ENCODE measurements at places on chromosomes 1 and 21.

DNA sequence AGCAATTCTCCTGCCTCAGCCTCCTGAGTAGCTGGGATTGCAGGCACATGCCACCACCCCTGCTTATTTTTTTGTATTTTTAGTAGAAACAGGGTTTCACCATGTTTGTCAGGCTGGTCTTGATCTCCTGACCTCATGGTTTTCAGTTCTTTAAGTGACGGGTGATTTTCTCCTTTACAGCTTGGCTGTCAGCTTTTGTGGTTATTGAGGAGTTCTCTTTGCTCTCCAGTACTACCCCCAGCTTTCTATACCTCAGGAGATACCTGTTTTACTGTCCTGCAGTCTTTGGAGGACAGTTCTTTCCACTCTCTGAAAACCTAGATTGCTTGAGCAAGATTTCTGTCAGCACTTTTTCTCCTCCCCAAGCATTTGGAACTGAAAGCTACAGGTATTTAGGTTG, 45.9 kb upstream of the EGLN1 start:
- no peak for DNase-seq

DNA sequence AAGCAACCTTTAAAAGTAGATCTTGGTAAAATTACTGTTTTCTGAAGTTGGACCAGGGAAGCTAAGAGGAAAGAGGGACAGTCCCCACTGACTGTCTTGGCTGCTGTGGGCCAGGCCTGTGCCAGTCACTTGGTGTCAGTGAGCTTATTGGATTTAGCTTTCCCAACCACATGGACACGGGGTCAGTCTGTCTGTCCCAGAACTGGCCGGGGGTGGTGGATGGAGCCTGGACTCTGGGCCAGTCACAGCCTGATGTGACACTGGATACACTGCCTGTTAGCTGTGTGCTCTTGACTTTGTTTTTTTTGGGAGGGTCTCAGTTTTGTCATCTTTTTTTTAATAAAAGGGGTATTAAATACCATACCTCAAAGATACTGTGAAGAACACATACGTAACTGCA, 96.7 kb downstream of the GALNT2 start:
- DNase-seq, result no peak

DNA sequence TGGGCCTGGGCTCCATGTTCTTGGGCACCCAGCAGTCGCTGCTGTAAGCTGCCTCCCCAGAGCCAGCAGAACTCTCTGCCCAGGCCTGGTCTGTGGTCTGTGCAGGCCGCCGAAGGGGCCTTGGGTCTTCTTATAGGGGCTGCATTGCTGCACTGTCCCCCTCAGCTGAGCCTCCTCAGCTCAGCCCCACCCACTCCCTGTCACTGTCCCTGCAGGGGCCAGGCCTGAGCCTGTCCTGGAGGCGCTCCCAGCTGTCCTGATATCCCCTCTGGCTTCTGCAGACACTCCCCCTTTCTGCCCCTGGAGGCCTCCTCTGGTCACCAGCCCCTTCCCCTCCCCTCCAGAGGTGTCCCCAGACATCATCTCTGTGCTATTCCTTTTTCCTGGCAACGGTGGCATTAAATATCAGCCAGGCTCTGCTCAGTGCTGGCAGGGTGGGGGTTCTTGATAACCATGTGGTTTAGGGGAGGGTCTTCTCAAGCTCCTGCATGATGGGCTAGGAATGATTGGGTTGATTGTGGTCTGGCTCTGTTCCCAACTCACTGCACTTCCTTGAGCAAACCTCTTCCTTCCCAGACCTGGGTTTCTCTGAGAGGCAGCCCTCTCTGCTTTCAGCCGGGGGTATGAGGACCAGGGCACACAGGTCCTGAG, 3.7 kb upstream of the FOXO6 start:
- no peak for DNase-seq

DNA sequence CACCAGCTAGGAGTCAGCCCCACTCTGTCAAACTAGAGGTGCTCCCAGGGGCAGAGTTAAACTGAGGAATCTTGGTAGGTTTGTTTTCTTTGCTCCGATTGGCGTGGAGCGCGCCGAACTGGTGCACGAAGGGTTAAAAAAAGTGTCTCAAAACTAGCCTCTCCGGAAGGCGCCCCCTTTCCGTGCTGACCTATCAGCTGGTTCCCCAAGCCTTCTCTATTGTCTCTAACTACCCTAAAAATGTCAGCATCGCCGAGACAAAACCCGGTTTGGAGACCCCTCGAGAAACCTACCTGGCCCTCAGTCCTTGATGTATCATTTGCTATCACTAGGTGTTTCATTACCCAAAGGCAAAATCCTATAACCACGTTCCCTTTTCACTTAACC, 2.2 kb downstream of the TGFB2 start:
- no peak for DNase-seq

GRCh38 chr1:14743368-14743767, 144.9 kb downstream of the KAZN start:
- no peak for DNase-seq

DNA sequence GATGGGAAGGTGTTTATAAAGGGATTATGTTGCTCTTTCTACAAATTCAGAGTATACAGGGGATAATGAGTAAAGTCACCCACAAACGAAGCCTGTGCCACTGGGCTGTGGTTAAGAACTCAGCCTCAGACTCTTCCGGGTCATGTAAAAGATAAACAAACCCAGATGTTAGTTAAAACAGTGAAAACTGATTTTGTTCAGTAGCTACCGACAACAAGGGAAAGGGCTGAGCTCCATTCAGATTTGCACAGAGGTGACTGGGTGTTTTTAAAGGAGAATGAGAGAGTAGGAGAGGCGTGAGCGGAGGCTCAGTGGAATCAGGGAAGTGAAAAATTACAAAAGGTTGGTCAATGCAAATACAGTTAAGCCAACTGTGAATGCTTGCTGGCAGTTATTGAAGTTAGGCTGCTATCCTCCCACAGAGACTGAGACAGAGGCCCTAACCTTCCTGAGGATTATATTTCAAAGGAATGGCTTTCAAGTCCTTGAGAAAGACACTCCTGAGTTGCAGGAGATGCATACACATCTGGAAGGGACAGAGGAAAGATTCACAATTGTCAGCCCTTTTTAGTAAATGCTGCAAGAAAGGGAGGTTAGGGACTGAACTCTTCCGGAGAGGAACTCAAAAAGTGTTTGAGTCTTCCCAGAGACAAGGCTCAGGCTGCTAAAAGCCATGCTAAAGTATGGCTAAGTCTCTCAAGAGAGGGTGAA, 29.9 kb upstream of the SAMD13 start:
- no peak for DNase-seq

DNA sequence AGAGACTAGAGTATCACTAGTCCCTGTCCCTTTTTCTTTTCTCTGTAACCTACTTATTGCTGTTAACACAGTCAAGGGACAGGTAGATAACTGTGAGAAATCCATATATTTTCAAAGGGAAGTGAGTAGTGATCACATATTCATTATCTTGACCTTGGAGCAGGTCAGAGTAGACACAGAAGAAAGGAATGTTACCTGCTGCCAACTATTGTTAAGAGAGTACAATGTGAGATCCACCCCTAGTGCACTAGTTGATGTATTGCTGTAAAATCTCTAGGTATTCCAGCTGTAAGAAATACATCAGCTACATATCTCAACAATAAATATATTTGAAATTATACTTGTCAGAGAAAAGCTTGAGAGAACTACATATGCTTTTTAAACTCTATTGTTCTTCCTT, 68.7 kb upstream of the ADGRL2 start:
- DNase-seq, result no peak

- no peak for DNase-seq
Observed at GRCh38 chr1:172276120-172276818, 144.2 kb upstream of the C1orf105 start.

- no peak for DNase-seq
Observed at GRCh38 chr1:212004895-212005608, 30.3 kb downstream of the INTS7 start.

GRCh38 chr1:4971666-4972065, 317.3 kb downstream of the AJAP1 start:
- DNase-seq, result no peak

- DNase-seq, result no peak
Observed at GRCh38 chr1:26064553-26064952, 2.9 kb downstream of the TRIM63 start.

GRCh38 chr21:32233055-32233546, 45.7 kb downstream of the MIS18A start:
- DNase-seq, result no peak

DNA sequence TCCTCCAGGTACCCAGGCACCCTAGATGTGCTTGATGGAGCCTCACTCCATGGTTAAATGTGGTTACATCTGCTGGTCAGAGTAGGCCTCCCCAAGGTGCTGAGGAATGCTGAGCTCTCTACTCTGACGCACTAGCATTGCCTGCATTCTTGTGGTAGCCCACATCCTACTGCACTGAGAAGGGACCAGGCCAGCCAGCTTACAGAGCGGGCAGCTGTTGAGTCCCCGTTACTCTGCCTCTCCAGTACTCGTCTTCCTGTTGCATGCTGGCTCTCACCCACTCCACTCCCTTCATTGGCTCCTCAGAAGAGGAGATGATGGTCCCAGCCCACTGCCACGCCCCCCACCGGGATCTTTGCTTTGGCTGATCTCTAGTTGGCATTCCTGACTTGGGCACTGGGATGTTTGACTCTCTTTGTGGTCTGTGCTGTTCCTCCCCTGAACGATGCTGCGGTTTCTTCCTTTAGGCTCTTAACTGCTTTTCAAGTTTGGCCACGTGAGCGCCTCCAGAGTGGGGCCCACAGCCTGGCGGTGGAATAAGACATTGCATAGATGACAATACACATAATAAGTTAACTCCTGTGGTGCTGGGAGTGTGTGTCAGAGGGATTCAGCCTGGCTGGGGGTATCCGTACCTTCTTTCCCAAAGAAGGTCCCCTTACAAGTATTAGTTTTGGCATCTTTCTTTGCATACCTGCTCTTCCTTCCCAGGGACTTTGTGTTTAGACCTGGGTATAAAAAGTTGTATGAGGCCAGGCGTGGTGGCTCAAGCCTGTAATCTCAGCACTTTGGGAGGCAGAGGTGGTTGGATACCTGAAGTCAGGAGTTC, 18.6 kb downstream of the AZIN2 start:
- DNase-seq, result peak; percentile 50

DNA sequence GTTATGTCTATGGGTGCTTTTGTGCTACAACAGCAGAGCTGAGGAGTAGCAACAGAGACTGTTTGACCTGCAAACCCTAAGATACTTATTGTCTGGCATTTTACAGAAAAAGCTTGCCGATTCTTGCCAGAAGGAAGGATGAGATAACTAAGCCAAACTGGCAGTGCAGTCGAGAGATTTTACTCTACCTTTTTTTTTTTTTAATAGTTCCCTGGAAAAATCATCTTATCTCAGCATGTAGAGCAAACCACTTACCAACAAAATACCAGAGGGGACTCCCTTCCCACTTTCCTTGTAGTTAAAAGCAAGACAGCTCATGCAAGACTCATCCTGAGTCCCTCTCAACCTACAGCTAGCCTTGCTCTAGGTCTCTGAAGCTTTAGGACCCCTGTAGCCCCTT, 132.9 kb downstream of the SYT2 start:
- DNase-seq, result no peak

- DNase-seq, result no peak
Observed at GRCh38 chr1:38101037-38101785, 54.6 kb upstream of the POU3F1 start.

DNA sequence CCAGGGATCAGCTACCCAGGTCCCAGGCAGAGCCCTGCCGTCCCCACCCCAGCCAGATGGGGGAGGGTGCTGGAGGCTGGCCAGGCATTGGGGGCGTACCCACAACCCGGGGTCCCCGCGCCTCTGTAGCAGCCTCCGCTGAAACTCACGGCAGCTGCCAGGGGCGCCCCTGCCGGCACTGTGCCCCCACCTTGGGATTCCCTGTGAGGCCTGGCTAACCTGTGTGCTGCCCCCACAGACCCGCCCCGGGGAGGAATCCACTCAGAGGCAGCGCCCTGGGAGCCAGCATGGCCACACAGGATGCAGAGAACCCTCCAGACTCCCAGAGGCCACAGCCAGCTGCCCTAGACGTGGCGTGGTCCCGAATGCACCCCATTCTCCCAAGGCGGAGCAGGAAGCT, 3.8 kb downstream of the DVL1 start:
- DNase-seq, result no peak

DNA sequence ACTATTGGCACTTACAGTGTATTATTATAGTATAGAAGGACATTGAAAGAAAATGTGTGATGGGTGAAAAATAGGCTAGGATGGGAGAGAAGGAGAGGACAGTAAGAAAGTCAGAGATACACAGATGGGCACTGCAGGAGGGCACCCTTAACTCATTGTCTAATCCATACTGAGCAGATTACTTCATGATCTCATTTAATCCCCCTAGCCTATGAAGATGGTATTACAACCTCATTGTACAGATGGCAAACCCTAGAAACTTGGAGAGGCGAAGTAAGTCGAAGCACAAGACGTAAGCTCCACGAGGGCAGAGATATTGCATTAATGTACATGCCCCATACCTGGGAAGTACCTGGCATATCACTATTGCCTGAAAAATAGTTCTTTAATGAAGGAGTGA, 346.9 kb upstream of the DAB1 start:
- no peak for DNase-seq

DNA sequence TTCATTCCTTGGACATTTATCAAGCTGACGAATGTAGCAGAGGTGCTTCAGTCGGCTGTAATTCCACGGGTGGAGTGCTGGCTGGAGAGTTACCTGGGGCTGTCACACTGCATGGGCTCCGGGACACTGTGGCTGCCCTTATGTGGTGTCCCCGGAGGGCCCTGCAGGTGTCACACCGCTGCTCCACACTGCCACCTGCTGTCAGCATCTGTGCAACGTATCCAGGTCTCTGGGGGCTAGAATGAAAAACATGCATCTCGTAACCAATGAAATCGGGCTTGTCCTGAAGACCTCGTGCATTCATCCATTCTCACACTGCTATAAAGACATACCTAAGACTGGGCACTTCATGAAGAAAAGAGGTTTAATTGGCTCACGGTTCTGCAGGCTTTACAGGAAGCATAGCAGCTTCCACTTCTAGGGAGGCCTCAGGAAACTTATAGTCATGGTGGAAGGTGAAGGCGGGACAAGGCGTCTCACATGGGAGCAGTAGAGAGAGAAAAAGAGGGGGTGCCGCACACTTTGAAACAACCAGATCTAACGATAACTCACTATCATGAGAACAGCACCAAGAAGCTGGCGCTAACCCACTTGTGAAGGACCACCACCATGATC, 46.7 kb upstream of the PCBP3 start:
- peak; percentile 77 for DNase-seq

DNA sequence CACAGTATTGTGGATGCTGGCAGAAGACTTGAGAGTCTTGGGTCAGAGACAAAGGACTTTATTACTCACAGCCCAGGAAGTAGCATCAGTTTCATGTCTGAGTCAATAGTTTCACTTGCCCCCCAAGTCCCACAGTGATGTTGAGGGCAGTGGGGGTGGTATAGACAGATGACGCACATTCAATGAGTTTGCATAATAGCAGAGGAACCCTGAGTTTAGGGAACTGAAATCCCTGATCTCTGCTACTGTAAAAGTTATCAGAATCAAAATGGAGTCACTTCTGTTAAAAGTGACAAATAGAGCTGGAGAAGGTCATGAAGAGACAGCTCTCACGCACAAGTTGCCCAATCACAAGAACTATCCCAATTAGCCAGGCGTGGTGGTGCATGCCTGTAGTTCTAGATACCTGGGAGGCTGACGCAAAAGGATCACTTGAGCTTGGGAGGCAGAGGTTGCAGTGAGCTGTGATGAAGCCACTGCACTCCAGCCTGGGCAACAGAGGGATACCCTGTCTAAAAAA, 11.5 kb upstream of the HCRTR1 start:
- DNase-seq, result peak; percentile 26

GRCh38 chr1:17599954-17600300, 60.4 kb downstream of the ARHGEF10L start:
- no peak for DNase-seq
